Inflammatory macrophage (primary cell): ENCODE measurements at places on chromosomes 3 and 15.

GRCh38 chr15:91559066-91559465 is 294.4 kb upstream of the SLCO3A1 start:
- DNase-seq: no peak

DNA sequence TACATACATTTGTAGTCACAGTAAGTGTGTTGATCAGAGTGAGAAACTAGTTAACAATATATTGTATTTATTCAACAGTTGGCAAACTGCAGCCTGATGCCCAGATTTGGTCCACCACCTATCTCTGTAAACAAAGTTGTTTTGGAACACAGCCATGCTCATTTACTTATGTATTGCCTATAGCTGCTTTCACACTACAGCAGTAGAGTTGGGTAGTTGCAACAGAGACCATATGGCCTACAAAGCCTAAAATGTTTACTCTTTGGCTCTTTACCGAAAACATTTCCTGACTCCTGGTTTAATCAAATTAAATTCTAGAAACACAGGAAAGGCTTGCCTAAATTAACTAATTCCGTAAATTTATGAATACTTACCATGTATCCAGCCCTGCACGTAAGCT is 39.4 kb downstream of the CMC1 start:
- no peak for DNase-seq

GRCh38 chr3:187022403-187023029 is 92.2 kb downstream of the ST6GAL1 start:
- DNase-seq: no peak

GRCh38 chr15:85112997-85113396 is 131.3 kb downstream of the PDE8A start:
- DNase-seq: no peak

DNA sequence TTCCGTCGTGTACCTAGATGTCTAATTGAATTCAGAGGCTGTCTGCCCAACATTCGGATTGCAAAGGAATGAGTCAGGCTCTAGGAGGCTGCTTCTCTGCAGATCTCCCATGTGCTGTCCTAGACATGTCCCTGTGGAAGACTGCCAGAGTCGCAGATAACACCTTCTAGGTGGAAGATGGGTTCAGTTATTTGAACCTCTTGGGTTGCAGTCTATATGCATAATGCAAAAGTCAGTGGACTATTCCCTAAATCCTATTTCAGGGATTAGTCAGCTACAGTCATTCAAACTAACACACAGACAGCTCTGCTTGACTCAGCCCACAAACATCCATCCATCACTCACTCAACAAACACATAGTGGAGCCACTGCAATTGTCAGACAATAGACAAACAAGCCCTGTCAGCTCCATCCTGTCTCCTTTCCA is 300.0 kb upstream of the CTNNB1 start:
- DNase-seq: no peak
